ENCODE measurements at places on chromosomes 2 and 18. TPM values are rescaled to one million over a fixed set of nuclear protein-coding genes. Genes with fewer than 3 reads are reported as not detected.

UGT1A5 gene
- not detected for total RNA-seq

DNA sequence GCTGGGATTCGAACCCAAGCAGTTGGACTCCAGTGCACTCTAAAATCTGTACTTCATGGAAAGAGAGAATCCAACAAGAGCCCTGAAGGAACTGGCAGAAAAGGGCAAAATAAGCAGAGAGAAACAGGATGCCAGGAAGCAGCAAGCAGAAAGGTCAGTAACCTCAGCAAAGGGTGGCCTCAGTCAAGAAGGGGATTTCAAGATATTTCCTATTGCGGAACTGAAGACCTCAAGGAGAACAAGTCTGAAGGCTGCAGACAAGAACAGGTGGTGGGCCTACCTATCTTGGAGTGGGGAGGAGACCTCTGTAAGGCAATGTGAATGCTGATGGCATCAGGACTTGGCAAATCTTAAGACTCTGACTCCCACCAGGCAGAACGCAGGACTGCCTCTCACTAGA, 20.1 kb upstream of the MREG start:
- no peaks in the 10 kb centered on the region for H3K27me3 ChIP-seq
- peaks cover 8% of the 10 kb centered on the region for H3K4me1 ChIP-seq
- no peak for DNase-seq
- no peak overlapping the region for H3K4me3 ChIP-seq
- peaks cover 22% of the 10 kb centered on the region for H3K36me3 ChIP-seq
- H3K27ac ChIP-seq: no peak overlapping the region

AGXT gene
- not detected for total RNA-seq

- no peak overlapping the region for H3K4me3 ChIP-seq
- peaks cover 49% of the 10 kb centered on the region for H3K27me3 ChIP-seq
- DNase-seq: no peak
- H3K36me3 ChIP-seq: no peaks in the 10 kb centered on the region
Observed at GRCh38 chr2:173720306-173720705, 244.9 kb downstream of the SP3 start.

STON1 gene
- 0.86 TPM for total RNA-seq

DNA sequence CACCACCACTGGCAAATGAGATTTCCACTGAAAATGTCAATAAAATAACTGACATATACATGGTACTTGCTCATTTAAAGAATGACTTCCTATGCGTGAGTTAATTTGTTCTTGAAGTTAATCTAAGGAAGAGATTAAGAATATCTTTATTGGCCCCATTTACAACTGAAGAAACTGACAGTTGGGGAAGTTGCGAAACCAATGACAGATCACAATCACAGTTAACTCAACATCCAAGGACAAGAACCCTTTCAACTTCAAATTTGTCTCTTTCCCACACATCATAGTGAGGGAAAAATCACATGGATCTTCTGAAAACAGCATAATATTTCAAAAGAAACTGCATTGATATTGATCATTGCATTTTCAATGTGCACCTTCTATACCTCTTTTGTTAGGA, 565.4 kb downstream of the IRS1 start:
- no peak overlapping the region for H3K27ac ChIP-seq
- H3K36me3 ChIP-seq: no peaks in the 10 kb centered on the region
- DNase-seq: no peak

- no peaks in the 10 kb centered on the region for H3K4me1 ChIP-seq
- peaks cover 2% of the 10 kb centered on the region for H3K27me3 ChIP-seq
Observed at GRCh38 chr18:60266558-60266957, 106.0 kb downstream of the MC4R start.

DNA sequence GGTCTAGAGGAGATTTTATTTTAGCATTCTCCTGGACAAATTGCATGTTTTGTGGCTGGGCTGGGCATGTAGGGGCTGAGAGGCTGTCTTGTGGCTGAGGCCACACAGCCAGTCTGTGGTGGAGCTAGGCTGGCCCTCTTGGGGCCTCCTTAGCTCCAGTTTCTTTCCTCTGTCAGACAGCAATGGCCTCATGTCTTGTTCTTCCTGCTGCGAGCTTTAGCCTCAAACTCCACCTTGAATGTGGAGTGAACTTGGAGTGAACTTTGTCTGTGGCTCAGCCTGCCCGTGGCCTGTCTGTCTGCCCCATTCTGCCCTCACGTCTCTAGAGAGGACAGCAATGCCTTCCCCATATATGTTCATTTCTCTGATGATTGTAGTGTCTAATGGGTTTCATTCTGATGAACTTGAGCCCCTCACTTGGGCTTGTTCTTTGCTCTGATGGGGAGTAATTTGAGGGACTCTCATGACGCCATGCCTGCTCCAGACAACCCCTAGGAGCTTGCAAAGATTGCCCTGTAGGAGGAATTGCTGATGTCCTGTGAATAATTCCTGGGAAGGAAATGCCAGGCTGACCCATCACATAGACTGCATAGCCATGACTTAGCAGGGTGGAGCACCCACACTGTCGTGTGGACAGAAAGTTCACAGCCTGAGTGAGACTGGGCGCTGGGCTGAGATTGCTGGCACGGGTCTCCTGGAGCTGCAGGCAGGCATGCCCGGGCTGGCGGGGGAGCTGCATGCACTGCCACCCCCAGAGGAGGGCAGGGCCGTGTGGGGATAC, 42.6 kb downstream of the ASAP2 start:
- H3K36me3 ChIP-seq: no peaks in the 10 kb centered on the region
- H3K27me3 ChIP-seq: peaks cover 4% of the 10 kb centered on the region
- no peak for DNase-seq
- H3K4me1 ChIP-seq: no peaks in the 10 kb centered on the region
- no peak overlapping the region for H3K27ac ChIP-seq

DNA sequence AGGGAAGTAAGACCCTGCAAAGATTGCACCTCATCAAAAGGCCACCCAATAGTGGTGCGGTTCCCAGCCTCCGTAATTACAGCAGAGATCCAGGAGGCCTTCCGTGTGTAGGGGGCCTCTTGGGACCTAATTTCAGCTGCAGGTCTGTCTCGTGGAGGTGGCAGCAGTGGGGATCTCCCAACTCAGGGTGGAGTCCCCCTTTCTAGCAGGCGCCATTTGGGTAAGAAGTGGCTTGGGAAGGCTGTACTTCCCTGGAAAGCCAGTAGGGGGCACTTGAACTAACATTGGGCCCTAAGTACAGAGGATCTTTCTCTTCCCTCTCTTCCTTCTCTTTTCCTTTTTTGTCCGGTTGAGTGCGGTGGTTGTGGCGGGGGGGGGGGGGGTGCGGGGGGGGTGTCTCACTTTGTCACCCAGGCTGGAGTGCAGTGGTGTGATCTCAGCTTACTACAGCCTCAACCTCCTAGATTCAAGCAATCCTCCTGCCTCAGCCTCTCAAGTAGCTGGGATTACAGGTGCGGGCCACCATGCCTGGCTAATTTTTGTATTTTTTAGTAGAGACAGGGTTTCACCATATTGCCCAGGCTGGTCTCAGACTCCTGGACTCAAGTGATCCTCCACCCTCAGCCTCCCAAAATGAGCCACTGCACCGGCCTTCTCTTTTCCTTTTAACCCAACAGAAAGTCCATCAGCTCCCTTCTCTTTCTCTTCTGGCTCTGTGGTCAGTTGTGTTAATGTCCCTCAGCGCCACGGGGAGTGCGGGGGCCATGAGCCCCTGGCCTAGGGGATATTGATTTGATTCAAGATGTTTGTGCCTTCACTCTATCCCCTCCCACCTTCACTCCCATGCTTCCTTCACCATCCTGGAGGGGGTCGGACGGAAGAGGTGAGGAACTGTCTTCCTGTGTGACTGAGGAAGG, 32.0 kb downstream of the CENPO start:
- H3K36me3 ChIP-seq: peaks cover 63% of the 10 kb centered on the region
- H3K27me3 ChIP-seq: no peaks in the 10 kb centered on the region
- H3K4me1 ChIP-seq: peaks cover 3% of the 10 kb centered on the region

VPS54 gene
- total RNA-seq: 11.5 TPM

MYO5B gene
- 0.49 TPM for total RNA-seq

DNA sequence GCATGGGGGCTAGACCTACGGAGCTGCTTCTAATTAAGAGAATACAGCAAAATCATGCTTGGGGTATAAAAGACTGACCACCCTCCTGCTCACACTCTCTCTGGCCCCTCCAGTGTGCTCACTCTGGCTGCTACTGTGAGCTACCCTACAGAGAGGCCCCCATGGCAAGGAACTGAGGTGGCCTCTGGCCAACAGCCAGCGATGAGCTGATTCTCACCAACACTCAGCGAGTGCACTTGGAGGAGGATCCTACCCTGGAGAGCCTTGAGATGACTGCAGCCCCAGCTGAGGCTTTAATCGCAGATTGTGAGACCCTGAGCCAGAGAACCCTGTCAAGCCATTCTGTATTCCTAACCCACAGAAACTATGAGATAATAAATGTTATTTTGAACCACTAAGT, 88.2 kb downstream of the GFPT1 start:
- DNase-seq: no peak
- no peak overlapping the region for H3K27ac ChIP-seq
- no peaks in the 10 kb centered on the region for H3K36me3 ChIP-seq
- peaks cover 14% of the 10 kb centered on the region for H3K27me3 ChIP-seq

GRCh38 chr18:74609535-74609934, 11.9 kb downstream of the ZNF407 start:
- H3K4me1 ChIP-seq: peaks cover 22% of the 10 kb centered on the region
- DNase-seq: no peak
- no peak overlapping the region for H3K27ac ChIP-seq
- no peak overlapping the region for H3K4me3 ChIP-seq
- no peaks in the 10 kb centered on the region for H3K27me3 ChIP-seq
- no peaks in the 10 kb centered on the region for H3K36me3 ChIP-seq

DNA sequence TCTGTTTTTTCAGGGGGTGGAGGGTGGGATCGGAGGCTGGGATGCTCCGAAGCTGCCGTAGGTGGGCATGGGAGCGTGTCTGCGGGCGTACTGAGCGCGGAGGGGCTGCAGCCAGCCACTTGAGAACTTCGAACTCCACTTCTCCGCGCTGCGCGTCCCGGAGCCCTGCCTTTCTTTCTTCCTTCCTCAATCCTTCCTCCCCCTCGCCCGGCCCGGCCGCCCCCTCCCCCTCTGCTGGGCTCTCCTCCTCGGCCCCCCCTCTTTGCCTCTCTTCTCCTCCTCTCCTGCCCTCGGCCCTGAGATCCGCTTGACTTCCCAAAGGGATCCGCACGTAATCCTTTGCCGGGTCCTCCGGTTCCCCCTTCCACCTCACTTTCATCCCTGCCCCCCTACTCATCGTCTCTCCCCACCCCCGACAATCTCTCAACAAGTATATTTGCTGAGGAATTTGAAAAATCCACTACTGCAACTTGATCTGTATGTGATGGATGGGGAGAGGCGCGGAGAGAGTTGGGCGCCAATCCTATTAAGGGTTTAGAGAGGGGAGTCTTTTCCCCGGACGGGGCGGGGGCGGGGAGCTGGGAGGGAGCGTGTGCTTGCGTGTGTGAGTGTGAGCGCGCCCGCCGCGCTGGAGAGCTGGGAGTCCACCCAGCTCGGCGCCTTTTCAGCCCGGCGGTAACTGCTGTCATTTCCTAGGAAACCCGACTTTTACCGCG, 1.1 kb downstream of the GLI2 start:
- no peaks in the 10 kb centered on the region for H3K36me3 ChIP-seq
- H3K27me3 ChIP-seq: peaks cover 53% of the 10 kb centered on the region
- peaks cover 5% of the 10 kb centered on the region for H3K4me1 ChIP-seq
- DNase-seq: no peak
- H3K4me3 ChIP-seq: no peak overlapping the region
- H3K27ac ChIP-seq: no peak overlapping the region

ALPP gene
- not detected for total RNA-seq

ST6GAL2 gene
- not detected for total RNA-seq

L3MBTL4 gene
- total RNA-seq: 12.3 TPM

SRBD1 gene
- total RNA-seq: 20.2 TPM

GRCh38 chr2:182230561-182230960, 196.3 kb downstream of the PDE1A start:
- H3K27ac ChIP-seq: no peak overlapping the region
- H3K27me3 ChIP-seq: no peaks in the 10 kb centered on the region

DNA sequence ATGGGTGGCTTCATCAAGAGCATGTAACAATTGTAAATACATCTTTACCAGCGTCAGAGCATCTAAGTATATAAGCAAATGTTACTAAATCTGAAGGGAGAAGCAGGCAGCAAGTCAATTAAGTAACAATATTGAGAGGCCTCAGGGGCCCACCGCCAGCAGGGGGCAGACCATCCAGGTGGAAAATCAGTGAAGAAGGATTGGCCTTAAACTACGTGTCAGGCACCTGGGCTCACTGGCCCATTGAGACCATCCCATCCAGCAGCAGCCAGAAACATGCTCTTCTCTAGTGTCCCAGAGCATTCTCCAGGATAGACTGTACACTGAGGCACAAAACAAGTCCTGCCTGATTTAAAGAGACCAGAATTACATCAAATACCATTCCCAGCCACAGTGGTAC, 96.2 kb upstream of the SNTG2 start:
- H3K27me3 ChIP-seq: peaks cover 3% of the 10 kb centered on the region
- DNase-seq: no peak
- no peaks in the 10 kb centered on the region for H3K36me3 ChIP-seq
- peaks cover 5% of the 10 kb centered on the region for H3K4me1 ChIP-seq

PNPT1 gene
- 35.8 TPM for total RNA-seq

DNA sequence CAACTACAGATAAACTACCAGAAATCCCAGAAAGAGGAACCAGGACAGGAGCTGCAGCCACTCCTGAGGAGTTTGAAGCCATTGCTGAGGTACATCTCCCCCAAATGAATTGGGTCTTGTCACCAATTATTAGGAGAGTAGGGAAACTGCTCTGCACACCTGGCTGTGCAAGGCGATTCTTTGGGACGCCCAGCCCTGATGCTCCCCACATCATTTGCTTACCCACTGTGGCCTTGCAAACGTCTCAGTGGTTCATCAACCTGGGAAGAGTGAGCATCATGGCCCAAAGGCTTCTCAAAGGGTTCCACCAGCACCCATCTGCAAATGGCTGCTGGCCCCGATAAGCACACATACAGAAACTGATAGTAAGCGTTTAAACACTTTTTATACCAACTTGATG, 21.8 kb upstream of the DCDC2C start:
- H3K4me1 ChIP-seq: no peaks in the 10 kb centered on the region
- no peaks in the 10 kb centered on the region for H3K36me3 ChIP-seq
- H3K27ac ChIP-seq: no peak overlapping the region
- peaks cover 4% of the 10 kb centered on the region for H3K27me3 ChIP-seq
- DNase-seq: no peak

CNRIP1 gene
- not detected for total RNA-seq

GRCh38 chr2:235779444-235779896, 285.6 kb downstream of the AGAP1 start:
- no peaks in the 10 kb centered on the region for H3K4me1 ChIP-seq
- no peak overlapping the region for H3K27ac ChIP-seq
- peaks cover 17% of the 10 kb centered on the region for H3K27me3 ChIP-seq
- no peaks in the 10 kb centered on the region for H3K36me3 ChIP-seq
- H3K4me3 ChIP-seq: no peak overlapping the region
- no peak for DNase-seq

POTEI gene
- not detected for total RNA-seq
